Suppressor macrophage (primary cell): ENCODE measurements at places on chromosomes 13 and 19.

- peak; percentile 14 for DNase-seq
These were observed 2676.6 kb downstream of the PCDH9 start for GRCh38 chr13:64553411-64554129.

DNA sequence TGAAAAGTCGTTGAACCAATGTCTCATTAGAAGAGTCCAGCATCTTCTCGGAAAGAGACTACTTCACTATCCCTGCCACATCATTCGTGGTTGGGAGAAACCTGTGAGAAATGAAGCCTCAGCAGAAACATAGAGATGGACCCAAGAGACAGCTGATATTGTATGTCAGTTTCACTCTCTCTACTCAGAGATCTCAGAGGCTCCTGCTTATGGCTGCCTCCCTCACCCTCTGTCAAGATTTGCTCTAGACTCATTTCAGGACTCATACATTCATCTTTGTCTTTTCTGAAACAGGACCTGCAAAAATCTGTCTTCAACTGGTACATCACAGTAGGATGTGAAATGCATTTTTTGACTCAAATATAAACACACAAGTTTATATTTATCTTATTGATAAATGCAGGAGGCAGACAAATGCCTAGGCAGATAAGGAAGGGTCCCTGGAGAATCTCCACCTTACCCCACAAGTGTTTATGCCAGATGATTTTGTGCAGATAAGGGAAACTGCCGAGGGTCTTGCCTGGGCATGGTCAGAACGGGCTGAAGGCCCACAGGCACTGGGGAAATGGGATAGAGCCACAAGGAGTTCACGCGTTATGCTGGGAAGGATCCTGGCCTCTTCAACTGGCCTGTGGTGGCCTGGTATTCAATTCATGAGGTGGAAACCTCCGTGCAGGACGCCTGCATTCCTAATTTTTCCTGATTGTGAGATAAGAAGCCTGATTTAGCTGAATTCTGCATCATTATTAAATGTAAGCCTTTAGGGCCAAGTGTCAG, 1834.0 kb upstream of the PCDH20 start:
- DNase-seq = no peak

DNA sequence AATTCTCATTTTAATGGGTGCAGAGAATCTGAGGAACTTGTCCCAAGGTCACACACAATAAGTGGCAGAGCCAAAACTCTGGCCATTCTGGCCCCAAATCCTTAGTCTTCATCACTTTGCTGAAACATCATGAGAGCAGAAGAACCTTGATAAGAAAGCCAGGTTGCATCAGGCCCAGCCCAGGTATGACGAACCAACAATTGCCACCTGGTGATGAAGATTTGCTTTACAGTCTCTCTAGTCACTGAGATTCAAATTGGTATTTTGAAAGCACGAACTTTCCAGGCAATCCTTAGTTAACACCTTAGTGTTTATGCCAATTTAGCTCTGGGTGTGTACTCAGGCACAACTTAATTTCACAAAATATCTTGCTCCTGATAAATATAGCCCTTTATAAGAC, 502.7 kb upstream of the HTR2A start:
- DNase-seq = no peak

- DNase-seq = no peak
These were observed 14.8 kb upstream of the ATP8B3 start for GRCh38 chr19:1826557-1827521.
